ENCODE measurements at places on chromosomes 16 and 17. TPM values are rescaled to one million over a fixed set of nuclear protein-coding genes. Genes with fewer than 3 reads are reported as not detected.

- peak; percentile 52 for DNase-seq
Measured at GRCh38 chr17:77296769-77297409, 156.1 kb downstream of the SEC14L1 start.

DNA sequence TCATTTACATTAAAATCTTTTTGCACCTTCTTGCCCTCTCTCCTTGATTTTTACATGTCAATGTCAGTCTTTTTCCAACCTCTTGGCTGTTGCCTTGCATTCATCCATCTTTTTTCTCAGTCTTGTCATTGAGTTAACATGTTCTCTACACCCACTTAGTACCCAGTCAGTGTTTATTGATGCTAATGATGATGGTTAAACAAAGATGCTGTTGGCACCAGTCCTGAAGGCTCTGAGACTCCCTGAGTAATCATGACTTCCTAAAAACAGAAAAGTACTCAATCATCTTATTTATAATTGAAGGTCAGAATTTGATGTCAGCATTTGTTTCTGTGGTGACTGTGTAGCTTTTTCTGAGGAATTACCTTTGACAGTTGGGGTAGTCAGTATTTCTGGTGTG is 104.5 kb downstream of the NLK start:
- DNase-seq = no peak

GRCh38 chr17:57665128-57665527 is 80.0 kb downstream of the CCDC182 start:
- DNase-seq = no peak

DNA sequence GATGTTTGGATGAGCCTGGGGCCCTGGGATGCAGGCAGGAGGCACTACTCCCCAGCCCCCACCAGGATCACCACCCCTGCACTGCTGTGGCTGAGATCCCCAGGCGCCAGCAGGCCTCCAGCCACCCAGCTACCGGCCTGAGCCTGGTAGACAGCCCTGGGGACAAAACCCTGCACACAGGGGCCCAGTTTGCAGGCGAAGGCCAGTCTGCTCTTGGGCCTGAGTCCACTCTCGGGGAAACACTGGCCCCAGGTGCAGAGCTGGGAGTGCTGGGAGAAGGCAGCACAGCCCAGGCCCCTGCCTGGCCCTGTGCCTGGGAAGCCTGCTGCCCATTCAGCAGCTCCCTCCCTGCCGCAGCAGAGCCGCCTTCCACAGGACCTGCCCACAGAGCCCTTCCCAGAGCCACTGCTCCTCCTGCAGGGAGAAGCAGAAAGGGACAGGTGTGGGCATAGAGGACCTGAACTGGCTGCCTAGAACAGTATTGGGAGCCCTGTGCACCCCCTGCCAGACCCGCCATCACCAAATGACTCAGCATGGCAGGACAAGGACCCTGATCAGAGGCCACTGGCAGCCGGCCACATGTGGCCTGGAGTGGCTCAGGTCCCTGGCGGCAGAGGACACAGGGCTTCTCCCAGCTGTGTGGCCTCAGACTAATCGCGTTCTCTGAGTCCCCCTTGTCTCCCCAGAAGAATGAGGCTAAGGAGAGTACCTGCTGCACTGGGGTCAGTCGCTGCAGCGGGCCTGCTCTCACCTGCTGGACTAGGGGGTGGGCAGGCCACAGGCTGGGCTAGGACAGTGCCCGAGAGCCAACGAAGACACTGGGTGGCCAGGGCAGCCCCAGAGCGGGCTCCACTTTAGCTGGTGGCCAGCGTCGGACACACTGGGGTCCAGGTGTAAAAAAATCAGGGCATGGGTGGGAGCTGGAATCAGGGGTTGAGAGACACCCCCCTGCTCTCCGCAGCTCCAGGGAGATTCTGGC is 10.7 kb downstream of the MSRB1 start:
- DNase-seq = peak; percentile 73

Gene PABPN1L
- polyA plus RNA-seq = 0.12 TPM

Gene IL34
- not detected for polyA plus RNA-seq
